Endothelial cell of coronary artery (primary cell): ENCODE measurements at places on chromosomes 2 and 18. TPM values are rescaled to one million over a fixed set of nuclear protein-coding genes. Genes with fewer than 3 reads are reported as not detected.

The DNAJC27 gene
- total RNA-seq: 1.6 and 1.9 TPM in 2 replicates

The ABCG8 gene
- not detected in 2 replicates for total RNA-seq

The KCNK3 gene
- not detected in 2 replicates for total RNA-seq

The ARHGAP15 gene
- not detected in 2 replicates for total RNA-seq

The CTAGE1 gene
- total RNA-seq: 0.09 TPM in 1 of 2 replicates, not detected in the other

The ARHGAP28 gene
- 0.28 and 8.3 TPM in 2 replicates for total RNA-seq

The MORN2 gene
- total RNA-seq: 14.2 and 16.8 TPM in 2 replicates

The SCYGR5 gene
- not detected in 2 replicates for total RNA-seq

The CLEC4F gene
- under 0.01 TPM in 1 of 2 replicates, not detected in the other for total RNA-seq

The FKBP7 gene
- 24.3 and 26.7 TPM in 2 replicates for total RNA-seq

The RNF125 gene
- total RNA-seq: 0.09 and 0.54 TPM in 2 replicates

The DNAH7 gene
- 0.09 TPM in 2 replicates for total RNA-seq

The FLACC1 gene
- total RNA-seq: 0.36 and 1.0 TPM in 2 replicates

The SERPINB10 gene
- total RNA-seq: 0.09 TPM in 1 of 2 replicates, not detected in the other

The MTX2 gene
- total RNA-seq: 27.2 and 27.3 TPM in 2 replicates

The AMER3 gene
- total RNA-seq: not detected in 2 replicates

The EHBP1 gene
- total RNA-seq: 19.6 and 36.5 TPM in 2 replicates

The NYAP2 gene
- not detected in 2 replicates for total RNA-seq

The FER1L5 gene
- total RNA-seq: under 0.01 and 0.09 TPM in 2 replicates

The ERMN gene
- not detected in 2 replicates for total RNA-seq

The RPL37A gene
- total RNA-seq: 3,958 and 4,338 TPM in 2 replicates

The IL1F10 gene
- total RNA-seq: not detected in 2 replicates

The ARHGEF4 gene
- total RNA-seq: 0.09 and 0.85 TPM in 2 replicates

The LINC00305 gene
- total RNA-seq: not detected in 2 replicates

The AUP1 gene
- 91.2 and 104 TPM in 2 replicates for total RNA-seq

The MAB21L4 gene
- total RNA-seq: not detected in 2 replicates

The COBLL1 gene
- 5.7 and 6.7 TPM in 2 replicates for total RNA-seq

The VIT gene
- total RNA-seq: 0.09 and 0.90 TPM in 2 replicates

The CPS1 gene
- total RNA-seq: 3.9 and 7.2 TPM in 2 replicates

The ZSWIM2 gene
- not detected in 2 replicates for total RNA-seq

The FOXI3 gene
- total RNA-seq: not detected in 2 replicates

The IAH1 gene
- 37.0 and 53.7 TPM in 2 replicates for total RNA-seq

The DCDC2C gene
- not detected in 2 replicates for total RNA-seq

The GBX2 gene
- 3.3 and 4.5 TPM in 2 replicates for total RNA-seq

The EN1 gene
- total RNA-seq: not detected in 2 replicates

The FSHR gene
- total RNA-seq: not detected in 2 replicates

The SLC38A11 gene
- not detected in 2 replicates for total RNA-seq

The UGT1A6 gene
- not detected in 2 replicates for total RNA-seq

The PROKR1 gene
- not detected in 2 replicates for total RNA-seq

The CHRNG gene
- not detected in 2 replicates for total RNA-seq

The CBLN2 gene
- 0.09 and 0.47 TPM in 2 replicates for total RNA-seq
